ENCODE measurements at places on chromosomes 16 and 17.

DNA sequence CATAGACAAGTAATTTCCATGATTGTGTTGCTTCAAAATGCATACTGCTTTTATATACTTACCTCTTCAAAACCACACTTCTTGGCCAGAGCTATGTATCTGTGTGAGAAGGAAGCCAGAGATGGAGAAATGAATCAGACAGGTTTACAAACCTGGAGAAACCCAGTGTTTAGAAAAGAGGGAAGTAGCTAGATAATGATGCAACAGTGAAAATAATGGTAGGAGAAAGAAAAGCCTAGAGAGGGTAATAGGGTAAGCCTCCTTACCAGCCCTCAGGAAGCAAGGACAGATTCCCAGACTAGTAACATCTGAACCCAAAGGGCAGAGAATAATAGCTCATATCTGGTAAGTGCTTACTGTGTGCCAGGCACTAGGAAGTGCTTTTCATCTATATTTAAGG lies 250.3 kb upstream of the CDH11 start:
- no peak for DNase-seq
- H3K27ac ChIP-seq: no peak overlapping the region
- H3K27me3 ChIP-seq: no peaks in the 10 kb centered on the region
- no peaks in the 10 kb centered on the region for H3K4me1 ChIP-seq
- no peaks in the 10 kb centered on the region for H3K36me3 ChIP-seq
- H3K4me3 ChIP-seq: no peak overlapping the region

- peaks cover 6% of the 10 kb centered on the region for H3K4me1 ChIP-seq
- H3K4me3 ChIP-seq: no peak overlapping the region
- no peaks in the 10 kb centered on the region for H3K36me3 ChIP-seq
- H3K27ac ChIP-seq: no peak overlapping the region
- H3K27me3 ChIP-seq: peaks cover 11% of the 10 kb centered on the region
- no peak for DNase-seq
Observed at GRCh38 chr17:32307658-32308057, 34.3 kb downstream of the C17orf75 start.

- no peaks in the 10 kb centered on the region for H3K4me1 ChIP-seq
- H3K4me3 ChIP-seq: no peak overlapping the region
- DNase-seq: no peak
- no peaks in the 10 kb centered on the region for H3K36me3 ChIP-seq
Observed at GRCh38 chr17:13704333-13704732, 102.6 kb upstream of the HS3ST3A1 start.

DNA sequence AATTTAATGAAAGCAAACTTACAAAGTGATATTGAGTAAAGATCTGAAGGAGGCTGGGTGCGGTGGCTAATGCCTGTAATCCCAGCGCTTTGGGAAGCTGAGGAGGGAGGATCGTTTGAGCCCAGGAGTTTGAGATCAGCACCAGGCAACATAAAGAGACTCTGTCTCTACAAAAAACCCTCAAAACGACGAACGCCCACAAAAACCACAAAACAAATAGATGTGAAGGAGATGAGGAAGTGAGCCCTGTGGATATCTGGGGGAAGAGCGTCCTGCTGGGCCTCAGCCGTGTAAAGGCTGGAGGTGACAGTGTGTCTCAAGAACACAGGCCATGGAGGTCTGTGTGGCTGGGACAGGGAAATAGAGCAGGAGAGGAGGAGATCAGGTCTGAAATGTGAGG lies 68.8 kb downstream of the ITFG1 start:
- peak overlapping the region; percentile 67 for H3K27ac ChIP-seq
- no peak overlapping the region for H3K4me3 ChIP-seq
- no peaks in the 10 kb centered on the region for H3K27me3 ChIP-seq

DNA sequence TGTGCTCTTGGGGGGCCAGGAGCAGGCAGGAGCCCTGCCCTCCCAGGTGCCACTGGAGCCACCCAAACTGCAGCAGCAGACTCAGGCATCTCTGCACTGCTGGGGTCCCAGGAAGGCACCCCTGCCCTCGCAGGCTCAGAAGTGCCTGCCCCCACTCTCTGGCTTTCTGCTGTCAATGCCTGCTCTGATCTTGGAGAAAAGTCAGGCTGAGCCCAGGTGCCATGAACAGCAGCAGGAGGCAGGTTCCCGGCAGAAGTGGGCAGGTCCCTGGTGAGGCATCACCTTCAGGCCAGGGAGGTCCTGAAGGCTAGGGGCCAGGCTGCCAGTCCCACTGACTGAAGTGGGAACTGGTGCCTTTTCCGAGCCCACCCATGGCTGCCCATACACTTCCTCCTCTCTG lies 106.5 kb downstream of the MGAT5B start:
- H3K27ac ChIP-seq: no peak overlapping the region
- peaks cover 41% of the 10 kb centered on the region for H3K27me3 ChIP-seq
- DNase-seq: no peak
- no peaks in the 10 kb centered on the region for H3K36me3 ChIP-seq

- H3K4me3 ChIP-seq: no peak overlapping the region
- H3K36me3 ChIP-seq: peaks cover 67% of the 10 kb centered on the region
- no peak for DNase-seq
- no peak overlapping the region for H3K27ac ChIP-seq
- no peaks in the 10 kb centered on the region for H3K27me3 ChIP-seq
- H3K4me1 ChIP-seq: no peaks in the 10 kb centered on the region
Observed at GRCh38 chr16:70481929-70482536, 27.6 kb downstream of the FCSK start.

GRCh38 chr17:13888056-13888609 lies 181.2 kb upstream of the COX10 start:
- no peak for DNase-seq
- no peaks in the 10 kb centered on the region for H3K27me3 ChIP-seq
- H3K36me3 ChIP-seq: no peaks in the 10 kb centered on the region
- H3K4me1 ChIP-seq: no peaks in the 10 kb centered on the region
- no peak overlapping the region for H3K27ac ChIP-seq

DNA sequence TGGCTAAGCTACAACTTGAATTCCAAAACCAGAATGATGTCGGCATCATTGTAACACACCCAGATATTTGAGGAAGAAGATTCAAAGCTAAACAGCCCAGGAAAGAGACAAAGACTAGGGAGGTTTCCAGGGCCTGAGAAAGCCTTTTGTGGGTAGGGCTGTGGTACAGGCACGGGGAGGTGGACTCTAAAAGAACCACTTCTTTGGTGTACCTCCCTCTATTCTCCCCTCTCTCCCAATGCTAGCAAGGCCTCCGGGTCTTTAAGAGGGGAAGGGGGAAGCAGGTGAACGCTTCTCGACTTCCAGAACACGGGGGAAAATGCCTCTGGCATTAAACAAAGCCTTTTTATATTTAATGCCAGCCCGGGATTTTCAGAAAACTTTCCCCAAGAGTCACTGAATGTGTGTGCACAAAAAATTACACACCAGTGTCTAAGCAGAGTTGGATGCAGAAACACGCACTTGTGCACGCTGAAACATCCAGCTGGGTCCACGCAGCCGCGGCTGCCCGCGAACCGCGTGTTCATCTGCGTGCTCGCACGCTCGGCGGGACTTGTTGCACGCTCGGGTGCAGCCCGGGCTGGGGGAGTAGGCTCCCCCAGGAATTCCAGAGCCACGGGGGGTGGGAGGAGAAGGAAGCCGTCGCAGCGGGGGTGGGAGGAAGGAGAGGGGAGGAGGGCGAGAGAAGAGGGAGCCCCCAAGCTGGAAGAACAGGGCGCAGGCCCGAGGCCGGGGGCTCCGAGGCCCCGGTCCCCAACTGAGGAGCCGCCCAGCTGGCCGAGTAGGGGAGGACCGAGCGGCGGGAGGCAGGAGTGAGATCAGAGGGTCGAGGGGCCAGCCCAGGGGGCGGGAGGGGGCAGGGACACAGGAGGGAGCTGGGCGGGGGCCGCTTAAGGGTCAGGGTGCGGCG lies 20.1 kb upstream of the ZNF423 start:
- DNase-seq: no peak
- H3K36me3 ChIP-seq: no peaks in the 10 kb centered on the region
- no peaks in the 10 kb centered on the region for H3K4me1 ChIP-seq
- peaks cover 45% of the 10 kb centered on the region for H3K27me3 ChIP-seq

- peak; percentile 58 for DNase-seq
- no peaks in the 10 kb centered on the region for H3K27me3 ChIP-seq
- no peak overlapping the region for H3K4me3 ChIP-seq
Observed at GRCh38 chr16:75572864-75573542, 6.8 kb downstream of the GABARAPL2 start.

- peaks cover 5% of the 10 kb centered on the region for H3K4me1 ChIP-seq
- H3K27me3 ChIP-seq: no peaks in the 10 kb centered on the region
- H3K27ac ChIP-seq: no peak overlapping the region
- no peak overlapping the region for H3K4me3 ChIP-seq
- no peak for DNase-seq
Observed at GRCh38 chr16:68756239-68756915, 19.3 kb downstream of the CDH1 start.

DNA sequence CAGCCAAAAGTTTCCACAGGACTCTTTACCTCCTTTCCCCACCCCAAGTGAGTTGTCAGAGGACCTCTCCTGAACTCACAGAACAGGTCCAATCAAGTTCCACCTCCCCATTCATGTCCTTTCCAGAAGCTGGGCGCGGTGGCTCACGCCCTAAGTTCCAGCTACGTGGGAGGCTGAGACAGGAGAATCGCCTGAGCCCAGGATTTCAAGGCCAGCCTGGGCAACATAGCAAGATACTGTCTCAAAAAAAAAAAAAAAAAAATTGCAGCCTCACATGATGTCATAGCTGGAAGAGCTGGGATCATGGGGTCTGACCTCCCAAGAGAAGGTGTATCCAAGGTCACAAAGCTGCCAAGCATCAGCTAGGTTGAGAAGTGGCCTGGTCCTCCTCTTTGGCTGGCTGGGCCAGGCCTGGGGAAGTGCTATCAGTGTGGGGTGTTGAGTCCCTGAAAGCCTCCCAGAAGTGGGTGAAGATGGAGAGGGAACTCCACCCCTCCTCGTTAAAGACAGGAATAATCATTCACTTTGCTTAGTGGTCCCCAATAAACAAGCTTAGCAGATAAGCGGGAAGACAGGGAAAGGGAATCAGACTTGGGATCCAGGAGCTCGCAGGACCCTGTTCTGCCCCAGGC lies 5.5 kb upstream of the MNT start:
- no peaks in the 10 kb centered on the region for H3K27me3 ChIP-seq
- H3K4me3 ChIP-seq: no peak overlapping the region
- H3K4me1 ChIP-seq: peaks cover 20% of the 10 kb centered on the region

DNA sequence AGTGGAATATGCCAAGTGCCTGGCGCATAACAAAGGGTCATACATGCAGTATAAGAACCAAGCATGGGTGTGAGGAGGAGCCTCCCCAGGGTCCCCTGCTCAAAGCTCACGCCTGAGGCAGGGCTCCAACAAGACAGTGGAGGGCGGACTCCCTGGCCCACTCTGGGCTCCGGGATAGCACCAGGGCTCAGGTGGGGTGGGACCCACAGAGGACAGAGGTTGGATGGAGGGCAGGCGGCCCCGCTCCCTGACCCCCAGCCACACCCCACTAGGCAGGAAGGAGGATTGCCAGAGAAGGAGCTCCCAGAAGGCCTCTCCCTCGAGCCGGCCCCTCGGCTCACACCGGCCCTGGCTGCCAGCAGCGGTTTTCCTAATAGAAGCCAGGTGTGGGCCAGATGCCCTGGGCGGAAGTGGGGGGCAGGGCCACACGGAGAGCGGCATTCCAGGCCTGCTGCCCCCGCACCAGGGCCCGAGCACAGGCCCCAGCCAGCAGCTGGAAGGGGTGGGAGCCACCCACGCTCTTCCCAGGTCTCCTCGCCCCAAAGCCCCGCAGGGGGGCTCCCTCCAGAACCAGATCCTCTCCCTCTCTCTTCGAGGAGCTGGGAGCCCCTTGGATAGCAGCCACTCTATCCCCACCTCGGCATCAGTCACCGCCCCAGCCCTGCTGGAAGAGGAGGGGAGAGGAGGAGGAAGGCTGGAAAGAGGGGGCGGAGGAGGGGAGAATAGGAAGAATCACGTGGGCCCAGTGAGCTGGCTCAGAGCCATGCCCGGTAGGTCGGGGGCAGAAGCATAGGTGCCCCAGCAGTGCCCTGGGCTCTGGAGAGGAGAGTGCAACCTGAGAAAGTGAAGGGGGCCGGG lies 21.0 kb downstream of the VASN start:
- H3K27ac ChIP-seq: no peak overlapping the region
- no peaks in the 10 kb centered on the region for H3K27me3 ChIP-seq
- peaks cover 30% of the 10 kb centered on the region for H3K4me1 ChIP-seq
- H3K36me3 ChIP-seq: peaks cover 64% of the 10 kb centered on the region
- no peak for DNase-seq
- no peak overlapping the region for H3K4me3 ChIP-seq

DNA sequence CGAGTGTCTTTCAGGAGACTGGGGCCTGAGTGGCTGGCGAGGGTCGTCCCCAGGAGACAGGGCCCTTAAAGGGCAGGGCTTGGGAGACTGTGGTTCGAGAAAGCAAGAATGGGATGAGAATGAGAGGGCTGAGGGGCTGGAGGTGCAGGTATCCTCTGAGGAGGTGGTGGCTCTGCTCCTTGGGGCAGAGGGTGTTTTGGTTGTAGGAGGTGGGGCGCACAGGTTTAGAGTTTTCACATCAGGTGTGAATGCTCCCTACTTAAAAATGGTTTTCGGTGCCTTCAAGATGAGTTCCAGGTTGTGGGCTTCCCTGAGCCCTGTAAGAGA lies 430 bp downstream of the BCAS3 start:
- peak; percentile 11 for DNase-seq
- peak overlapping the region; percentile 24 for H3K27ac ChIP-seq
- no peaks in the 10 kb centered on the region for H3K27me3 ChIP-seq
- no peaks in the 10 kb centered on the region for H3K36me3 ChIP-seq

All from K562 (cell line).